ENCODE measurements at places on chromosomes 1 and 21.
A peak's percentile ranks its signal among the peaks of the same experiment; 100 is the strongest.

GRCh38 chr1:229433364-229434004 lies 410 bp downstream of the ACTA1 start:
- no peak for DNase-seq

GRCh38 chr1:229031481-229032341 lies 239.2 kb upstream of the RAB4A start:
- DNase-seq: no peak

GRCh38 chr1:44110916-44111315 lies 7.7 kb upstream of the KLF17 start:
- no peak for DNase-seq

- no peak for DNase-seq
Observed at GRCh38 chr1:161083748-161084596, 5.4 kb downstream of the NECTIN4 start.

GRCh38 chr1:183887826-183888819 lies 83.2 kb downstream of the RGL1 start:
- no peak for DNase-seq

GRCh38 chr1:157963713-157964112 lies 29.7 kb upstream of the KIRREL1 start:
- peak; percentile 18 for DNase-seq

- DNase-seq: no peak
Observed at GRCh38 chr21:26055841-26056264, 114.7 kb downstream of the APP start.

GRCh38 chr1:147821883-147822282 lies 61.5 kb upstream of the GJA5 start:
- no peak for DNase-seq

Measured in stimulated activated CD8-positive, alpha-beta memory T cell treated with anti-CD3 and anti-CD28 coated beads, Interleukin-15, amount 100 ng/mL, for 1 hour (primary cell).